ENCODE measurements at places on chromosomes 6 and 20.

DNA sequence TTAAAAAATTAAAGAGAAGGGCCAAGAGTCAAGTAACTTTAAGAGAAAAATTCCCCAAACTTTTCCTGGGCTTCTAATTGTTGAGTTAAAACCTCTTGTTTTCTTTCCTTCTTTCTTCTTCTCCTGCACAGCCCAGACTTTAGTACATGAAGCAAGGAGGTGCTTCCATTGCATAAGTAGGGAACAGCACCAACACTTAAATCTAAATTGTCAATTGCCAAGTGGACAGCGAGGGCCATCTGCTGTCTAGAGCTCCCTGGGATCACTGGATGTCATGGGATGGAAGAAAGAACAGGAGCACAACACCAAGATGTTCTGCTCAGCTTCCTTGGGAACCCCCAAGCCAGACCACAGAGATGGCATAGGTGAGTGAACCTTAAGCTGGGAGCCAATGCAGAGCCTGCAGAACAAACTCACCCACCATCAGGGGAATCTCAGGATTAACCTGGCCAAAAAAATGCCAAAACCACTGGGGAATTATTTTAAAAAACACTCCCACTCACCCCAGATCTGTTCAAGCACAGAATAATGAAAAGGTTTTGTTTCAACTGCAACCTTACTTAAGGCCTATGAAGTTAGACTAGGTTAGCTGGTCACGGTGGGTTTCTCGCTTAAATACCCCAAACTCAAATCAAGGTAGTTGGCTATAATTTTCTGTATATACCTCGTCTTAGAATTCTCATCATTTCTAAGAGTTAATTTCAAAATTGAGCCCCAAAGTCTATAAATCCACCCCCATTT, 67.8 kb downstream of the TNFRSF21 start:
- DNase-seq: no peak

DNA sequence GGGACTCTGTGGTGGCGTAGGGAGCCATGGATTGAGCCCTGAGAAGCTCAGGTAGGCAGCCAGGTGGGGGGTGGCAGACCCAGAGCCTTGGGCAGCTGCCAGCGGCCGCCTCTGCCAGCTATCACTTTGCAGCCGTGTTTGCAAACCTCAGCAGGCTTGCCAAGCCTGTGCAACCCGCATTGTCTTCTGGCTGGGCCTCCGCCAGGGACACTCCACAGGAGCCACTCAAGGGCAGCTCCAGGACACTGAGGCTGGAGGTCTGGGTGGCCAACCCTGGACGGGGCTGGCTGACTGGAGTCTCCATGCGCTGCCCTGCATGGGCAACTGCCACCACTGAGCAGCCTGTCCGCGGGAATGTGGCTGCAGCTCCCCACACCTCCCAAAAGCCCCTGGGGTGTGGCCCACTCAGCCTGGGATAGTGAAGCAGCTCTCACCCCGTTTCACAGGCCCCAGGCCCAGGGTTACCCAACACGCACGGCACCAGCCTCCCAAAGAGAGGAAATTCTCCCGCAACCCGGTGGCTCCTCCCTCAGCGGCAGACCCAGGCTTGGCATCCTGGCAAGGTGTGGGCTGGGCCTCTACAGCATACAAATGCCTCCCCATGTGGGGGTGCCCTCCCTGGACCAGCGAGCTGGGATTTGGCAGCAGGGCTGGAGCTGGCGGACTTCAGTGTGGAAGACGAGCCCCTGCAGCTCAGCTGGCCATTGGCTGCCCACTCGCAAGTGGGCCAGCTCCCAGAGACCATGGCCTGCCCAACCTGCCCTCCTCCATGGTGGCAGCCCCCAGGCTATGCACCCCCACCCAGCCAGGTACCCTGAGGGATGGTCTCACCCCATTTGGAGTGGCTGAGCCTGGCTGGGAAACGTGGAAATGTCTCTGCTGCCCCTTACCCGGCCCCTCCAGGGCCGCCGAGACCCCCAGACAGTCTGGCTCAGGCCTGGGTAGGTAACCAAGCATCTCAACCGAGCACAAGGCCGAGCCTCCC, 2.9 kb downstream of the CHRNA4 start:
- no peak for DNase-seq

- DNase-seq: no peak
These were observed 3.7 kb upstream of the RFPL4B start for GRCh38 chr6:112343390-112343789.

GRCh38 chr20:34065260-34065659, 46.8 kb downstream of the EIF2S2 start:
- DNase-seq: no peak

DNA sequence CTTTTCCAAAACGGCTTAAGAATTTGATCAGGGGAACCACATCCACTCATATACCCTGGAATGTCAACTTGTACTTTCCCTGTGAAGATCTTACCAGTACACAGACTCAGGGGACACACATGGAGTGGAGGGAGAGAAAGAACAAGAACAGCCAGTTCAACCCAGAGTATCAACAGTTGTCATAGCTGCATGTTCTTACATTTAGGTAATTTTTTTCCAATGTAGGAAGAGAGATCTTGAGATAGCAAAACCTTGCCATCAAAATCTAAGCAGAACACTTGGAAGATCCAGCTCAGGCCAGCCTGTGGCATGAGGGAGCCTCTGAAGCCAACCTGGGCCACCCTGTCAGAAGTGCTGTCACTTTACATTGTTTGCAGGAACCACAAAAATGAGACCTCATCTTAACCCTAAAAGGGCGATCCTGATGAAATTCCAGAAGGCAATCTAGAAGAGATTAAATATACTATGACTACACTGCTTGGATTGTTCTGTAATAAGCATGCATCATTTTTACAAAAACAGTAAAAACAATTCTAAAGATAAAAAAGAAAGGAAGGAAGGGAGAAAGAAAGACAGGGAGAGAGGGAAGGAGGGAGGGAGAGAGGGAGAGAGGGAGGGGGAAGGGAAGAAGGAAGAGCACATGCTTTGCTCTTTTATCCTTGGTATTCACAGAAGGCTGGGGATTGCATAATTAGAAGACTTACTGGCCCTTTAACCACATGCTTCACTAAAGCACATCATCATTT, 124.7 kb upstream of the TCF21 start:
- no peak for DNase-seq

DNA sequence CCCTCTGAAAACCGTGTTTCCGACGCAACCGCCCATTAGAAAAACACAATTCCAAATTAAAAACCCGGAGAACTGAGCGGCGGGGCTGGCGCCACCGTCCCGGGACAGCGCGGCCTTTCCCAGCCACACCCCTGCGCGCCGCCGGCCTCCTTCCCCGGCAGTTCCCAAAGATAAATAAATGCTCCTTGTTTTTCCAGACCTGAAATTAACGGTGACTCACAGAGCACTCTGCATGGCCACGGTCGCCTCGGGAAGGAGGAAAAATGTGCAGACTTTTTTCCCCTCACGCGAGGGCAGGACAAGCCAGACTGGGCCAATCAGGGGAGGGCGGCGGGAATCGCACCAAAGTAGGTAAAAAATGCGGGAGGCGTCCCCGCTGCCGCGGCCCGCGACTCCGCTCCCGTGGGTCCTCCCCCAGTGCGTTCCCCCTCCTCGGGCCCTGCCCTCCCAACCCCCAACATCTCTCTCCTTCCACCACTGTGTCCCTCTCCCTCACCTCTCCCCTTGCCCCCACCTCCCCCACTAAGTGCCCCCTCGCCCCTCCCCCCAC, 828 bp upstream of the DSTN start:
- DNase-seq: peak; percentile 13

DNA sequence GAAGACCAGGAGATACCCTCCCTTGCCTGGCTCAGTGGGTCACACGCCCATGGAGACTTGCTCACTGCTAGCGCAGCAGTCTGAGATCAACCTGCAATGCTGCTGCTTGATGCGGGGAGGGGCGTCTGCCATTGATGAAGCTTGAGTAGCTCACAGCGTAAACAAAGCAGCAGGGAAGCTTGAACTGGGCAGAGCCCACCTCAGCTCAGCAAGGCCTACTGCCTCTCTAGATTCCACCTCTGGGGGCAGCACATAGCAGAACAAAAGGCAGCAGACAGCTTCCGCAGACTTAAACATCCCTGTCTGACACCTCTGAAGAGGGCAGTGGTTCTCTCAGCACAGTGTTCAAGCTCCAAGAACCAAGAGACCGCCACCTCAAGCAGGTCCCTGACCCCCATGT, 271.3 kb downstream of the ESR1 start:
- no peak for DNase-seq

- no peak for DNase-seq
These were observed 60.8 kb downstream of the NPEPL1 start for GRCh38 chr20:58753267-58753921.

DNA sequence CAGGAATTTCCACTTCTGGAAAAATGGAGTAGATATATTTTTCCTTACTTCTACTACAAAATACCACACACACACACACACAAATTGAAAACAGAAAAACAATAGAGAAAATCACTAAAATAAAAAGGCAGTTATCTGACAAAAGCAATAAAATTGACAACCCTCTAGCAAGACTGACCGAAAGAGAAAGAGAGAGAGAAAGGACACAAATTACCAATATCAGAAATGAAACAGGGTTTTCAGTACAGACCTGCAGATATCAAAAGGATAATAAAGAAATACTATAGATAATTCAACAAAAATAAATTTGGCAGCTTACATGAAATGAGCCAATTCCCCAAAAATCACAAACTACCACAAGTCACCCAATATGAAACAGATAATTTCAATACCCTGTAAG, 104.7 kb downstream of the OPRM1 start:
- DNase-seq: no peak

All from C1 segment of cervical spinal cord (tissue), 14 donors.